ENCODE measurements at places on chromosomes 5 and 9.

DNA sequence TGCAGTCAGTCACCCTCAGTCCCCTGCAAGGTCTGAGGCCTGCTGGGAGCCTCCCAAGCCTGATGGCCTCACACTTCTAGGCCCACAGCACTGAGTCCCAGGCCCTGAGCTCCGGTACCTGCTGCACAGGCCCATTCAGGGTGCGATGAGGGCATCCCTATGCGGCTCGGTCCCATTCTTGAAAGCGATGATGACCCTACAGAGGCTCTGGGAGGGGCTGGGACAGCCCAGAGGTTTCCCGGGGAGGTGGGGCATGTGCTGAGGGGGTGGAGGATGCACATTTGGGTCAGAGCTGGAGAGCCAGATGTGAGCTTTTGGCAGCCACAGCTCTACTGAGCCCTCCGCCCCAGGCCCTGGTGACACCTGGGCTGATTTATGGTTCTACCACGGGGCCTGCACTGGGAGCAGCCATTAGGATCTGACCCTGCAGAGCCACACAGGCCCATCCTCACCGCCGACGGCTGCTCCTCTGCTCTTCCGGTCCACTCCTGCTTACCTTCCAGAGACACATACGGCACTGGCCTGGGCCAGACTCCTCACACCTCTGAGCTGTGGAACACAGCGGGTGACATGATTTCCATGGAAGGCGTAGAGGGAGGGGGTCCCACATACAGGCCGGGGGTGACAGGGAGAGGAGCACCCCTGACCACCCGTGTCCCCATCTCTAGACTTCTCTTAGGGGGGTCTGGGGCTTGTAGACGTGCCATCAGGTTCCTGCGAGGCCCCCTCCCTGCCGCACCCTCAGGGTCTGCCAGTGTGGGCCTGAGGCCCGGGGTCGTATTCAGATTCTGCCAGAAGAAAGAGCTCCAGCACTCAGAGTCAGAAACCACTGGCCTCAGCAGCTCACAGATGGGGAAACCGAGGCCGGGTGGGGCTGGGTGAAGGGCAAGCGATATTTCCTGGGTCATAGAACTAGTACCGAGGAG lies 53.4 kb downstream of the COL23A1 start:
- DNase-seq = no peak

- no peak for DNase-seq
These were observed 49.5 kb downstream of the CWC27 start for GRCh38 chr5:64818245-64818644.

DNA sequence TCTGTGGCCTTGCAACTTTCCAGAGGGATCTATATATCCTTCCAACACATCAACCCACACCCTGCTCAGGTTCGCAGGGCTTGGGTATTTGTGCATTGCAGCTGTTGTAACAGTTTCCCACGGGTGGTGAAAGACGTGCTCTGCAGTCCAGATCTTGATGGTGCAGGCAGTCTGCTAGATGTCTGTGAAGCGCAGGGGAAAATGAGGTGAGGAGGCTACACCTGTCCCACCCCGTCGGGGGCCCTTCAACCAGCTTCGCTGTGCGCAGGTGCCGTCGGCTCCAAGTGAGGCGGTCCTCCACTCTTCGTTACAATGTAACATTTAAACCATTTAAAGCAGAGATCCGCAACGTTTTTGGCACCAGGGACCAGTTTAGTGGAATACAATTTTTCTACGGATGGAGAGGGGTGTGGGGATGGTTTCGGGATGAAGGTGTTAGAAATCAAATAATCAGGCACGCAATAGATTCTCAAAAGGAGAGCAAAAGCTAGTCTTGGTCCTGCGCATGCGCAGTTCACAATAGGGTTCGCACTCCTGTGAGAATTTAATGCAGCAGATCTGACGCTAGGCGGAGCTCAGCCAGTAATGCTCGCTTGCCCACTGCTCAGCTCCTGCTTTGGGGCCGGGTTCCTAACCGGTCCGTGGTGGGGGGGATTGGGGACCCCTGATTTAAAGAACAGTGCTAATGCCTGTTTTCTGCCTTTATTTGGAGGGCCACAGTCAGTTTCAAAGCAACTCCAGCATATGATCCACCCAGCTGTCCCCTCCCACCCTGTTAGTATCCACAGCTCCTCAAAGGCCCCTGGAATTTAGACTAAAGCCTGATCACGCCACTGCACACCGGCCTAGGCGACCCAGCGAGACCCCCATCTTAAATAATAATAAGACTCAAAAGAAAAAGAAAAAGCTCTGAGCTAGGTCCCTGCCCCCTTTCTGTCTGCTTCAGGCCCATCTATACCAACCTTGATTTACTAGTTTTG lies 97.1 kb upstream of the SELENOP start:
- DNase-seq = peak; percentile 83

- DNase-seq = no peak
These were observed 37.3 kb downstream of the PALM2AKAP2 start for GRCh38 chr9:109817146-109817845.

DNA sequence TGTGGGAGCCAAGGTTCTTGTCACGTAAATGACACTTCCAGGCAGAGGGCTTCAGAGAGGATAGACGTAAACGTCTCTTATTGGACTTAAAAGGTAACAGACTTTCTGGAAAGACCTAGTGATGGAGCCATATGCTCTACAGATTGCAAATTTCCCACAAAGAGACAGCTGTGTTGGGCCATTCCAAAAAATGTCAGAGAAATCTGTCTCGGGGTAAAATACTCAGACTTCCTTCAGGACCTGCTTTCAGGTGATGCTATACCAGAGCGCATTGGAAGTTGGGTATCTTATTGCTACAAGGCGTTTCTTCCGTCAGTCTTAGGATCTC lies 29.2 kb downstream of the PROP1 start:
- no peak for DNase-seq

DNA sequence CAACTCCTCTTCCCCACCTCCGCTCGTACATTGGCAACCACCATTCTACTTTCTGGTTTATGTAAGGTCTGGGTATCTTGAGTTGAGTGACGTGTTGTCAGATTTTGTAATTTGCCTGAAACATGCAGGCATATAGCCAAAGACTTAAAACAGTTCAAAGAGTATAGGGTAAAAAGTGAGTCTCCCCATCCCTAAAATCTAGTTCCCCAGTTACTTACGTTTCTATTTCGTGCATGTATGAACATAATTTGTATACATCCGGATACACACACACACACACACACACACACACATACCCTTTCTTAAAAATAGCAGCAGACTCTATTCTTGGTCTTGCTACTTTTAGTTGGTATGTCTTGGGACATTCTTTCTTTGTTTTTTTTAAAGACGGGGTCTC lies 915 bp downstream of the HSDL2 start:
- no peak for DNase-seq

DNA sequence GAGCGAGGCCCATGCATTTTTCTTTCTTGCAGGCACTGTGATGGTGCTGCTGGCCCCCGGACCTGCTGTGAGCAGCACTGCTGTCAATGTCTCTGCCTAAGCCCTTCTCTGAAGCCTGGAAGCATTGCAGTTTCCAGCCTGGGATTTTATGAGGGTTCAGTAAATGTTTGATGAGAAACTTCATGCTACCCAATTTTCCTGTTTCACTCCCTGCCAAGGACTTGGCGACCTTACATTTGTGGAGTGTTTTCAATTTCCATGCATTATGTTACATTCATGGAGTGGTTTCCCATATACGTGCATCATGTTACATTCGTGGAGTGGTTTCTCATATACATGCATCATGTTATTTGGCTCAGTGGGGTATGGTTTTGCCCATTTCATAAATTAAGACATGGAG lies 90.7 kb upstream of the PTCH1 start:
- DNase-seq = no peak

GRCh38 chr5:82540301-82540700 lies 262.1 kb upstream of the RPS23 start:
- no peak for DNase-seq

GRCh38 chr5:172710676-172711075 lies 60.3 kb downstream of the DUSP1 start:
- DNase-seq = no peak

GRCh38 chr5:28575368-28575767 lies 1537.0 kb upstream of the CDH9 start:
- DNase-seq = no peak

- no peak for DNase-seq
These were observed 232.1 kb upstream of the PCSK5 start for GRCh38 chr9:75658301-75658905.

GRCh38 chr5:24281818-24282217 lies 363.0 kb downstream of the CDH10 start:
- no peak for DNase-seq

DNA sequence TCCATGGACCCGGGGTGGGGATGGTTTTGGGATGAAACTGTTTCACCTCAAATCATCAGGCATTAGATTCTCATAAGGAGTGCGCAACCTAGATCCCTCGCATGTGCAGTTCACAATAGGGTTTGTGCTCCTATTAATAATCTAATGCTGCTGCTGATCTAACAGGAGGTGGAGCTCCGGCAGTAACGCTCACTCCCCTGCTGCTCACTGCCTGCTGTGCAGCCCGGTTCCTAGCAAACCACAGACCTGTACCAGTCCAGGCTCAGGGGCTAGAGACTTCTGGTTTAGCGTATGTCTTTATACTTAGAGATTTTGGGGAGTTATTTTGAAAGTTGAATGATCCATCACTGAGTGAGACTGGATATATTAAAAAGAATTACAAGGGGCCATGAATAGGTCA lies 50.2 kb downstream of the RICTOR start:
- DNase-seq = no peak

DNA sequence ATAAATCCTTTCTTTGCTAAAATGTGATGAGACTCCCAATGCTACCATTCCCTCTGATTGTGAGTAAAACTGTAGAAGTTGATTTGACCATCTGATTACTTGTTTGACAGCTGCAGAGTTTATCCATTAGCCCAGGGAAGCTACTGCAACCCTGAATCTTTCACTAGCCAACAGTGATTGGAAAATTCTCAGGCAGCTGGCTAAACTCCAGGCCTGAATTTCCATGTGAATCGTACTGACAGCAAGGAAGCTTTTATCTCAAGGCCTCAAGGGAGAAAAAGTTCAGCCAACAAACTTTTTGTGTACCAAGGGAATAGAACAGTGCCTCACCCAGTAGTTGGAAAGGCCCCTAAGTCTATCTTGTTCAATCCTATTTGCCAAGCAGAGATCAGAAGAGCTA lies 246.7 kb upstream of the TRPM3 start:
- DNase-seq = no peak

DNA sequence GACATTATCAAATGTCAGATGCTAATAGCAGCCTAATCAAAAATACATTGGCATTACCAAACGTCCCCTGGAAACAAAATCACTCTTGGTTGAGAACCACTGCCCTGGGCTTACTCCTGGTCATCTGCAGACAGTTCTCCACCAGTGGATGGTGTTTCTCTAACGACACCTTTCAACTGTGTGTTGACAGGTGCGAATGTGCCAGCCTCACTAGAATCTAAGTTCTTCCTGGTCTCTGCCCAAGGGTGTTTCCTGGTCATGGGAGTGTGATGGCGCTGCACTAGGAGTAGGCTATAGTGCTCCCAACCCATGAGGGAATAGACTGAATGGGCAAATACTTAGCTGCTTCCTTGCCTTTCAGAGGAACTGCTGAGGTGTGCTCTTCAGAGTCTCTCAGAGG lies 105.9 kb downstream of the MRPS27 start:
- no peak for DNase-seq

DNA sequence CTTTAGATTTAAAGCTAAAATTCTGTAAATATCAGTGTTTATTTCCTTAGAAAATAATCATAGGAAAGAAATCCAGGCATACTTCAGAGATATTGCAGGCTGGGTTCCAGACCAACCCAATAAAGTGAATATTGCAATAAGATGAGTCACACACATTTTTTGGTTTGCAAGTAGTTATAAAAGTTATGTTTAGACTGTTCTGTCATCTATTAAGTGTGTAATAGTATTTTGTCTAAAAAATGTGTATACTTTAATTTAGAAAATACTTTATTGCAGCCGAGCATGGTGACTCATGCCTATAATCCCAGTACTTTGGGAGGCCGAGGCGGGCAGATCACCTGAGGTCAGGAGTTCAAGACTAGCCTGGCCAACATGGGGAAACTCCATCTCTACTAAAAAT lies 6.9 kb upstream of the RIC1 start:
- DNase-seq = no peak

GRCh38 chr5:124289641-124290311 lies 456.7 kb downstream of the ZNF608 start:
- no peak for DNase-seq

GRCh38 chr5:96852759-96853158 lies 23.5 kb upstream of the ERAP2 start:
- no peak for DNase-seq

- DNase-seq = no peak
These were observed 218.8 kb upstream of the MSX2 start for GRCh38 chr5:174505621-174506020.

- no peak for DNase-seq
These were observed 684 bp upstream of the JMY start for GRCh38 chr5:79235261-79235633.

- no peak for DNase-seq
These were observed 218.6 kb upstream of the RASEF start for GRCh38 chr9:83281306-83282255.

GRCh38 chr9:114687034-114687433 lies 5.0 kb upstream of the TEX48 start:
- DNase-seq = no peak

DNA sequence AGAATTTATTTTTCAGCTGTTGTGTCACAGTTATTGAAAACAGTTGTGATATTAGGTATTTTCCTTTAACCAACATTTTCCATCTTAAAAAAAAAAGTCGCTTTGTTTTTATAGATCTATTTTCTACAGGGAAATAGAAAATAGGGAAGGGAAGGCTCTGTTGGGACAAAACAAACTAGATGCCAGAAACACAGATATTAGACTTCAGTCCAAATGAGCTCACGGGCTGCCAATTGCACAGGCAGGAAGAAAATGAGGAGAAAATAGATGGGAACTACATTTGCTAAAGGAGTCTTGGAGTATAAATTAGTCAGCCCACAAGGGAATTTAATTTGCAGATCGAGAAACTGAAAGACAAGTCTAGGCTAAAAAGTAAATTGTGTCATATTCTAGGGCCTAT lies 21.4 kb upstream of the ISOC1 start:
- no peak for DNase-seq

DNA sequence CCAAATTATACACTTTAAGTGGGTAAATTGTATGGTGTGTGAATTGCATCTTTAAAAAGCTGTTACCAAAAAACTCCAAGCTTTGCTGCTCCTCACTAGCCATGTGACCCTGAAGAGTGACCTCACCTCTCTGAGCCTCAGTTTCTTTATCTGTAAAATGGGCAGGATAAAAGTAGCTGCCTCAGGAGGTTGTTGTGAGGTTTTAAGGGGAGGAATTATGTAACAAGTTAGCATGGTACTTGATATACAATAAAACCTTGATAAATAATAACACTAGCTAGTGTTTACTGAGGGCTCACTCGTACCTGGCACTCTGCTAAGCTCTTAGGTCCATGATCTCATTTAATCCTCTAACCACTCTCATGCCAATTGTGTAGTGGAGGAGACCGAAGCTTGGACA lies 19.0 kb upstream of the PHF19 start:
- DNase-seq = no peak

DNA sequence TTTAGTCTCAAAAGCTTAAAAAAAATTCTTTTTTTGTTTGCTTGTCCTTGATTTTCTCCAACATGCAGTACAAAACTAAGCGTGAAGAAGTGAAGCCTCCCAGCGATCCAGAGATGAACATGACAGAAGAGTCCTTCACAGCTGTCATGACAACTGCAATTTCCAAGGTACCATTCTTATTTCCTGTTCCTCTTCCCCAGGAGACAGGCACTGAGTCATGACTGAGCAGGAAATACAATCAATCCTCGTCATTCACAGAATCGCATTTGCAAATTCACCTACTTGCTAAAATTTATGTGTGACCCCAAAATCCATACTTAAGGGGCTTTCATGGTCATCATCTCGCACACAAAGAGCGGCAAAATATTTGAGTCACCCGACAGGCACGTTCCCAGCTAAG lies 77.3 kb downstream of the SLC1A1 start:
- no peak for DNase-seq

- DNase-seq = no peak
These were observed 52.3 kb downstream of the TLE4 start for GRCh38 chr9:79623799-79624721.

Data from activated CD8-positive, alpha-beta memory T cell treated with anti-CD3 and anti-CD28 coated beads for 1 hour (primary cell).